ENCODE measurements at places on chromosomes 6 and 20.

GRCh38 chr6:166023273-166023989 lies 144.2 kb downstream of the TBXT start:
- no peak for DNase-seq

- no peak for DNase-seq
These were observed 24.7 kb upstream of the PHF3 start for GRCh38 chr6:63610944-63611343.

- peak; percentile 50 for DNase-seq
These were observed 3.2 kb upstream of the DEF6 start for GRCh38 chr6:35294308-35294945.

- DNase-seq = no peak
These were observed 272.8 kb upstream of the TBX18 start for GRCh38 chr6:85037221-85037620.

- no peak for DNase-seq
These were observed 45.1 kb downstream of the CEP85L start for GRCh38 chr6:118606268-118606667.

- DNase-seq = no peak
These were observed 671 bp downstream of the CDH4 start for GRCh38 chr20:61252601-61253263.

GRCh38 chr20:47139934-47140535 lies 216.5 kb downstream of the ZMYND8 start:
- DNase-seq = no peak

- DNase-seq = no peak
These were observed 47.9 kb downstream of the TGM2 start for GRCh38 chr20:38117205-38117604.

DNA sequence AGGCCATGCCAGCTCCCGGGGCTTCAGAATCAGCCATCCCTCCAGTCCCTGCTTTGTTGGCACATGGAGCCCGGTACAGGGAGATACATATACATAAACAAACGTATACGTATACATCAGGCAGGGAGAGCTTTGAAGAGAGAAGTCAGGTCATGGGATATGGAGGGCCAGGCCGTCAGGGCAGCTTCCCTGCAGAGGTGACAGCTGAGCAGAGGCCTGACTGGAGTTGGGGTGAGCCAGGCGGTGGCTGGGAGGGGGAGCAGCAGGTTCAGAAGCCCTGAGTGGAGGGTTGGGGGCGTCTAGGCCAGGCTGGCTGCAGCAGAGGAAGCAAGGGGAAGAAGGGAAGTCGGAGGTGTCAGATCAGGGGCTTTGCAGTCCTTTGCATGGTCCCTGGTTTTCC lies 61.7 kb downstream of the STK35 start:
- no peak for DNase-seq

DNA sequence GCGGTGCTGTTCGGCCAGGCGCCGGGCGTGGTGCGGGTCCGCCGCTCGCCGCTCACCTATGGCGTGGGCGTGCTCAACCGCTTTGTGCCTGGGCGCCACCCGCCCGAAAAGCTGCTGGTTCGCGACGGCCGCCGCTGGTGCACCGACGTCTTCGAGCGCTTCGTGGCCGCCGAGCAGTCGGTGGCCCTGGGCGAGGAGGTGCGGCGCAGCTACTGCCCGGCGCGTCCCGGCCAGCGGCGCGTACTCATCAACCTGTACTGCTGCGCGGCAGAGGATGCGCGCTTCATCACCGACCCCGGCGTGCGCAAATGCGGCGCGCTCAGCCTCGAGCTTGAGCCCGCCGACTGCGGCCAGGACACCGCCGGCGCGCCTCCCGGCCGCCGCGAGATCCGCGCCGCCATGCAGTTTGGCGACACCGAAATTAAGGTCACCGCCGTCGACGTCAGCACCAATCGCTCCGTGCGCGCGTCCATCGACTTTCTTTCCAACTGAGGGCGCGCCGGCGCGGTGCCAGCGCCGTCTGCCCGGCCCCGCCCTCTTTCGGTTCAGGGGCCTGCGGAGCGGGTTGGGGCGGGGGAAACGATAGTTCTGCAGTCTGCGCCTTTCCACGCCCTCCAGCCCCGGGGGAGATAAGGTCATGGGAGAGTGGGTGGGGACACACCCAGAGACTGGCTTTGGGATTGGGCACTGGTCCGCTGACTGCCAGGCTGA lies 15.7 kb downstream of the ADISSP start:
- DNase-seq = no peak

- no peak for DNase-seq
These were observed 114.0 kb upstream of the LAMP5 start for GRCh38 chr20:9400171-9401025.

GRCh38 chr6:3946778-3947177 lies 97.6 kb downstream of the FAM50B start:
- peak; percentile 33 for DNase-seq

GRCh38 chr6:166853371-166854325 lies 102.7 kb downstream of the RNASET2 start:
- no peak for DNase-seq

- DNase-seq = peak; percentile 87
These were observed 61.5 kb downstream of the GPX5 start for GRCh38 chr6:28586962-28587745.

DNA sequence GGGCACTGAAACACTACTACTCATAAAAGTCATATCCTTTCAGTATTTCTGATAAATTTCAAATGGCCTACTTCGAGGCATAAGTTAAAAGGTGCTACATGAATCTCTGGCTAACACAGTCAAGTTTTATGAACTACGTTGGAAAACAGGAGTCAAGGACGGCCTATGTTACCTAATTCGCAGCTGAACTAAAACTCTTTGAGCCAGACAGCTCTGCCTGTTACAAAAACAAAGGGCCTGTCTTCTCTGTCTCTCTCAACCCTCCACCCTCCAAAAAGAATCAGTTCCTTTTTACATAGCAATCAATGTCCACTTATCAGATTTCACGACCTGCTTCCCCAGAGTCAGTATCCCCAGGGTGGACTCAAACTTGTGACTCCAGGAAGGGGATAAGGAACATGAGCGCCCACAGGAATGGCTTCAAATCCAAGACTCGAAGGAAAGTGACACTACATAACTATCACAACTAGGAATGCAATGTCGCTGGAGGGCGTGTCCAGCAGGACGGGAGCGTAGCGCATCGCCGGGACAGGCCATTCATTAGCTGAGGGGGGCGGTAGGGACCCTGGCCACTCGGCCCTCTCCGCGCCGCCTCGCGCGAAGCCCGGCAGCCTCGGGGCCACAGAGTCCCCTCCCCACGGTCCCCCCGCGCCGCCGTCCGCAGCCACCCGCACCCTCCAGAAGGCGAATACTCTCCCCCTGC lies 591 bp downstream of the IBTK start:
- peak; percentile 37 for DNase-seq

DNA sequence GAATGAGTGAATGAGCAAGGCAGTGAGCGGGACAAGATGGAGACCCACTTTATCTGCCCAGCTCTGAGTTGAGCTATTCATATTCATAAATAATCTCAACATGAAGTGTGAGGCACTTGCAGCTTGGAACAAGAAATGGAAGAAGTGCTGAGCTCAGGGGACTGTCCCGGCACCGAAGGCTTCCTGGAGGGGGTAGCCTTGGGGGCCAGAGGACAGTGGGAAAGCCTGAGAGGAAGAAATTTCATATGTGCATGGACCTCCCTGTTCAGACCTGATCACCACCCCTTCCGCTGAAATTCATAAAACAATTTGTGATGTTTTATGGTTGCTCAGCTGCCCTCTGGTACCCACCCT lies 103.2 kb downstream of the TOX2 start:
- DNase-seq = no peak

- DNase-seq = no peak
These were observed 38.6 kb downstream of the HLA-DPB1 start for GRCh38 chr6:33114406-33114805.

GRCh38 chr6:36683656-36684446 lies 5.3 kb downstream of the CDKN1A start:
- no peak for DNase-seq

DNA sequence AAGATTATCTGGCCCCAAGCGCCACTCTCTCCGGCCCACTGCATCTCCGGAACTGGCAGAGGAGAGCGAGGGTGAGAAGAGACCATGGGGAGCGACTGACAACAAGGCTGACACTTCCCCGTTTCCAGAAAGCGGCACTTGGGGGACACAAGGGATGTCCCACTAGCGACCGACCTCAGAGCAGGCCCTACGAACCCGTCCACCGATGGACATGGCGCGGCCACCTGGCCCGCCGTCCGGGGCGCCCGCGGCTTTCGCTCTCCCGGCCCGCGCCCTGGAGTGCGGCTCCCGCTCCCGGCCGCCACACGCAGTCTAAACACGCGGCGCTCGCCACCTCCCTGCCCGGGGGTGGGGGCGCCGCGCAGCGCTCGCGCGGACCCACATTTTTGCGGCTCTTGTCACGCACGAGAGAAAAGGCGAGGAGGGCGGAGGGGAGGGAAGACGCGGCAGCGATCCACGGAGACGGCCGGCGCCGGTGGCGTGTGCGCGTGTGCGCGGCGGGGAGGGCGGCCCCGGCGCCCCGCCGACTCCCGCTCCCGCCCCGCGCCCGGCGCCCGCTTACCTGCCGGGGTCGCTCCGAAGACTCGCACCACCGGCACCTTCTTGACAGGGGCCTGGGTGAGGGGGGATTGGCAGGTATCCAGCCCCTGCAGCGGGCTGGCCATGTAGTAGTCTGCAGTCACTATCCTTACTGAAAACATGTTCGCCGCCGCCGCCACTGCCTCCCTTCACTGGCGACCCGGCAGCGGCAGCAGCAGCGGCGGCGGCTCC lies 645 bp downstream of the REV3L start:
- peak; percentile 52 for DNase-seq

GRCh38 chr6:154602708-154603107 lies 92.2 kb upstream of the CNKSR3 start:
- no peak for DNase-seq

GRCh38 chr6:135887069-135887468 lies 35.6 kb downstream of the PDE7B start:
- DNase-seq = no peak

DNA sequence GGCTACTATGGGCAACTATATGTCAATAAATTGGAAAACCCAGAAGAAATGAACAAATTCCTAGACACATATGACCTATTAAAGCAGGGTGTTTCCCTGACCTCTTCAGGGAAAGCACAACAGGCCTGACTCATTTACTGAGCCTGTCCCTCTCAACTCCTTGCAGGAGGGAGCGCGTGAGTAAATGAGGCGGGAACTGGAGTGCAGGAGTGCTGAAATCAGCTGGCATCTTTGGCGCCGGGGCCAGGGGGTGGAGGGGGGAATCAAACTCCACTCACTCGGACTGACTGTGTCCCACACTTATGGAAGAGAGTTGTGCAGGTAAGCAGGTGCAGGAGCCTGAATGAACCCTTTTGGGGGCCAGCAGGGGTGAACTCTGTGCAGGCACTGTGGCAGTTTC lies 671.2 kb upstream of the PTCHD4 start:
- no peak for DNase-seq

DNA sequence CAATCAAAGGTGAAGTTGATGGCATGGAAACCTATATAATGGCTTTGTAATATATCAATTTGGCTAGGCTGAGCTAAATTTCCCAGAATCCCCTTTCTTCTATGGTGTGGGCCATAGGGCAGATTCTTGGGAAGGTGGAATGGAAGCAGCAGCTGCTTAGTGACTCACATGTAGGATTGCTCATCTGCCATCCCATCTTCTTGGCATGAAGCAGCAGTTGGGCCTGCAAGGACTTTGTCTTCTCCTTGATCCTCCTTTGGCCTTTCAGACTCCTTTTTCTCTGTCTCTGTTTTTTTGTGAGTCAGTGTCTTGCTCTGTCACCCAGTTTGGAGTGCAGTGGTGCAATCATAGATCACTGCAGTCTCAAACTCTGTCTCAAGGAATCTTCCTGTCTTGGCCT lies 52.6 kb upstream of the CEP162 start:
- no peak for DNase-seq

DNA sequence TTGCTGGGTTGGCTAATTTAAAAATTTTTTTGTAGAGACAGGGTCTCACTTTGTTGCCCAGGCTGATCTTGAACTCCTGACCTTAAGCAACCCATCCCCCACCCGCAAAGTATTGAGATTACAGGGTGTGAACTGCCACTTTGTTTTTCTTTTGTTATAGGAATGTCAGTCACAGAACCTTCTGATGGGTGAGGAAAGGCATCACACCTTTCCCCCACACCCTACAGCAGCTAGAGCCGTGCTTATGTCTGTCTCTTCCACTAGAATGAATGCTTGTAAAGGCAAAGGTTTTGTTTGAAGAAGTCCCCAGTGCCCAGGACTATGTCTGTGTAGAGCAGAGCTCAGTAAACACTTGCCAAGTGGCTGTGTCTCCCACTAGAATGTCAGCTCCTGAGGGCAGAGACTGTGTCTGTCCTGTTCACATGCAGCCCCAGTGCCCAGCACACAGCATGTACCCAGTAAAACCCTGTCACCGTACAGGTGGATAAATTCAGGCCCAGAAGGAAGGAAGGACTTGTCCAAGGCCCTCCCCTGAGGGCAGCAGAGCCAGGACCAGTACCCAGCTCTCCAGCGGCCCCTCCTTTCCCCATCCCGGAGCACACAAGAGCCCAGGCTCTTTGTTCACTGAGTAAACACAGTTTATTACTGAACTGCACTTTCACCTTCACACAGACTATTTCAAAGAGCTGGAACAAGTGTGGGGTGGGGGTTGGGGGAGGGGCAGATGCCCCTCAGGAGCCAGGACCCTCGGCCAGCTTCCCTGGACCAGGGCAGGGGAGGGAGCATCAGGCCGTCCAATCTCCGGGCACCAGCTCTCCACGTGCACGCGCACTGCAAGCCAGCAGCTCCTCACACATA lies 26.4 kb downstream of the COX4I2 start:
- DNase-seq = peak; percentile 68

DNA sequence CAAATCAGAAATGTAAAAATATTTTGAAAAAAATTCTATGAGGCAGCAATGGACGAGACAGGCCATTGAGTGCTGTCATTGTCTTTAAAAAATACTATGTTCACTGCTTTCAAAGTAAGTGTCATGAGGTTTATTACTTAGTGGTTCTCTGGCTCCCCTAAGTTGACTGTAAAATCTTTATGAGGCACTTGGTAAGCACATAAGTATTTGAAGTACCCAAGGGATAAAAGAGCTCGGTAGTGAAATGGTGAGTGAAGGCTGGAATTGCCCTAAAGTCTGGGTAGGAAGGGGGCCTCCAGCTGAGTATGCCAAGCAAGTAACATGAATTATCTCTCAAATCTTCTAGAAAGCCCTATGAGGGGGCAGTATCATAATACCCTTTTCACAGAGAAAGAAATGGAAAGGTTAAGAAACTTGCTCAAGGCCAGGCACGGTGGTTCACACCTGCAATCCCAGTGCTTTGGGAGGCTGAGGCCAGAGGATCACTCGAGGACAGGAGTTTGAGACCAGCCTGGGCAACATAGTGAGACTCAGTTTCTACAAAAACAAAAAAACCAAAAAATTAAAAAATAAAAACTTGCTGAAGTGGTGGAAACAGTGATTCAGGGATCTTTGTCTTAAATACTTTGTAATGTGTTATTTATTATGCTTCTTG lies 5.5 kb upstream of the CTCFL start:
- no peak for DNase-seq
